Placental epithelial cell (primary cell): ENCODE measurements at places on chromosomes 4 and X. TPM values are rescaled to one million over a fixed set of nuclear protein-coding genes. Genes with fewer than 3 reads are reported as not detected.

The SYTL5 gene
- total RNA-seq = 0.39 and 0.43 TPM in 2 replicates

The UXT gene
- total RNA-seq = 86.6 and 111 TPM in 2 replicates

The SATL1 gene
- under 0.01 and 0.11 TPM in 2 replicates for total RNA-seq

The FREM3 gene
- total RNA-seq = not detected in 2 replicates

The GATA1 gene
- total RNA-seq = not detected in 2 replicates

The USP46 gene
- 7.9 and 8.7 TPM in 2 replicates for total RNA-seq

The CDKL2 gene
- total RNA-seq = 0.79 and 0.87 TPM in 2 replicates

The SHROOM2 gene
- total RNA-seq = 17.7 and 28.8 TPM in 2 replicates

The TMSB15C gene
- total RNA-seq = 2.8 and 7.9 TPM in 2 replicates
